ENCODE measurements at places on chromosomes 5 and 9.

- no peak for DNase-seq
These were observed 51.6 kb upstream of the SARDH start for GRCh38 chr9:133789778-133790177.

DNA sequence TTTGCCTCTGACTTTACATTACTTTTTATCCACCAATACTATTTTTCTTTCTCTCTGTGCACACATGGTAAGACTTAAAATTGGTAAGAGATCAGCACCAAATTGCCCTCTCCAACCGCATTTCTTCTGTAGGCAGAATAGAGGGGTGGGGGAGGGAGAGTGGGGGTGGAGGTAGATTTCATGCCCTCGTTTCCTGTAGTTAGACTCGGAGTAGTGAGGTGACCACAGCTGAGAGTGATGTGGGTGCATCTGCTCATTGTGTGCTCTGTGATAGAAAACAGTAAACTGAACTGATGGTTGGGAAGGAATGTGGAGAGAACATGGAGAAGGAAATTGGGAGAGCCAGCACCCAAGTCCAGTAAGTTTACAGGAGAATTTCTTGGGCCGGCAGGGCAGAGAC lies 498.3 kb downstream of the IRX1 start:
- no peak for DNase-seq

DNA sequence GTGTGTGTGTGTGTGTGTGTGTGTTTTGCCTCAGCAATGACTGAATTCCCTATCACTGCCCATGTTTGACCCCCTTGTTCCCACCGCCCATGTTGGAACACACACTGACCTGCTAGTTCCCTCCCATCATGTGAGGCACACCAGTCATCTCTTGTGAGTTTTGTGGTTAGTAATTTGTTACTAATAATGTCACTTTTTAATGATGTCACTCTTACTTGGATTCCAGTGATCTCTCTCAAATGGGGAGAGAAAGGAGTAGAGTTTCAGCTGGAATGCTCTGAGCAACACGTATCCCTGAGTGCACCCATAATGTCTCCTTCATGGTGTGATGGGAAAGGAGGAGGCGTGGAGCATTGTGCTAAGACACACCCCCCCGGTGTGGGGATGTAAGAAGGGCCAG lies 172.6 kb downstream of the SH3GL2 start:
- DNase-seq, result no peak

DNA sequence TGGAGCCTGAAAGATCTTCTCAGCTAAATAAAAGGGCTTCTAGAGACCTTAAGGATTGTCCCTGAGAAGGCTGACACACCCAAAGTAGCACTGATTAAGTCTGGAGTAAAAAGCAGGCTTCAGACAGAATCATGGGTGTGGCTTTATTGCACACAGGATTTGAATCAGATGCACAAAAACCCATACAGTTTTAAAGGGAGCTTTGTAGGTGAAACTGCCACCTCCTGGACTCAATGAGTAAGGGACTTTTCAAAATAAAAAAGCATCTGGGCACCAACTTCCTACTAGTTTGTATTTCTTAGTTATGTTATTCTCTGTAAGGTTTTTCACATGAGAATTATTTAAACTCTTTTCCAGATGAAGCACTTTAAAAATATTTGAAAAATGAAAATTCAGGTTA lies 129.4 kb downstream of the EDIL3 start:
- DNase-seq, result no peak

GRCh38 chr5:148585988-148586387 lies 68.3 kb downstream of the HTR4 start:
- no peak for DNase-seq

GRCh38 chr5:170545811-170546210 lies 42.0 kb downstream of the KCNIP1 start:
- DNase-seq, result no peak

DNA sequence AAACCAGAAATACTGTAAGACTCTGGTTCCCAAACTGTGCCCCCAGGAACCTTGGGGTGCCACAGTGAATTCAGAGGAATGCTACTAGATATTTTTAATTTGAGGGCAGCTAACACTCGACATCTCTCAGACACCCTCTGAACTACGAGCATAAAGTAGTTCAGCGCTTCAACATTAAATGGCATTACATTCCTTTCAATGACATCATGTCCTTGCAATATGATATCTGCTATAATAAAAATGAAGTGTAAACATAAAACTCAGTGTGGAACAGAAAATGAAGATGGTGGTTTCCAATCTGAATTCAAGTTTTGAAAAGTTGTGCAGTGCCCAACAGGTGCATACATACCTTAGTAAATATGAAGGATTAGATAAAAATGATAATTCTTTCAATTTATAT lies 116.1 kb downstream of the LPAR1 start:
- DNase-seq, result no peak

DNA sequence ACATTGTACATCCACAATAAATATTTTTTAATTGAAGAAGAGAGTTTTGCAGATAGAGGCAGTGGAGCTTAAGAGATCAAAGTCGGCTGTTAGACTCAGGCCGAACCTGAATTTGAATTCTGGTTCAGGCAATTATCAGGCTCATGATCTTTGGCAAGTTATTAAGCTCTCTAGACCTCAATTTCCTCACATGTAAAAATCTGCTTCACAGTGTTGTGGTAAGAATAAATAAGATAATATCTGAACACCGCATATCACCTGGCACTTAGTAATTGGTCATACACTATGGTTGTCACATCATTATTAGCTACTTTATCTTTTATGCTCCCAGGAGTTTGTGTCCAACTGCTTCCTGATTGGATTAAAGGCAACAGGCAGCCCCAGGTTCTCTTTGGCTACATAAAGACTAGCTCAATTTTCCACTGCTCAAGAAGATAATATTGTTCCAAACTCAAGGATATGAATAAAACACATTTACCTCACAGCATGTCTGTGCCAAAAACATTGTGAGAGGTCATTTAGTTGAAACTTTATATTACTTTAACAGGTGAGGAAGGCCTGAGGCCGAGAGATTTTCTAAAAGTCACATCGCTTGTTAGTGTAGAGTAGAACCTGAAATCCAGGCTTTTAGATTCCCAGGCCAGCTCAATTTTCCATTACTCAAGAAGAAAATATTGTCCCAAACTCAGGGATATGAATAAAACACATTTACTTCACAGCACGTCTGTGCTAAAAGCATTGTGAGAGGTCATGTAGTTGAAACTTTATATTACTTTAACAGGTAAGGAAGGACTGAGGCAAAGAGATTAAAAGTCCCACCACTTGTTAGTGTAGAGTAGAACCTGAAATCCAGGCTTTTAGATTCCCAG lies 289.2 kb upstream of the PTGER4 start:
- no peak for DNase-seq

- DNase-seq, result no peak
These were observed 10.3 kb downstream of the CDC37L1 start for GRCh38 chr9:4689687-4690104.

DNA sequence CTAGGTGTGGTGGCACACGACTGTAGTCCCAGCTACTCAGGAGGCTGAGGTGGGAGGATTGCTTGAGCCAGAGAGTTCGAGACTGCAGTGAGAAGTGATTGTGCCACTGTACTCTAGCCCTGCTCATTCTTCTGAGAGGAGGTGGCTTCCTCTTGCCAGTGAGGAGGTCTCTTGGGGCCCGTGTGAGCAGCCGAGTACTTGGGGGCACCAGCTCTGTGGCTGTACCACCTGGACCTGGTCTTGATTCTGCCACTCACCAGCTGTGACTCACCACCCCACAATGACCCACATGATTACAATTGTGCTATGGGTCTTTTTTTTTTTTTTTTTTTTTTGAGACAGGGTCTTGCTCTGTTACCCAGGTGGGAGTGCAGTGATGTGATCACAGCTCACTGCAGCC lies 18.0 kb upstream of the CRB2 start:
- DNase-seq, result no peak

GRCh38 chr5:157198277-157198986 lies 17.8 kb downstream of the ITK start:
- no peak for DNase-seq

All from hematopoietic multipotent progenitor cell treated with erythropoietin and hydrocortisone succinate and interleukin-3 and kit ligand, for 15 days (in vitro differentiated cells).